ENCODE measurements at places on chromosomes 6 and 20.
A peak's percentile ranks its signal among the peaks of the same experiment; 100 is the strongest.

DNA sequence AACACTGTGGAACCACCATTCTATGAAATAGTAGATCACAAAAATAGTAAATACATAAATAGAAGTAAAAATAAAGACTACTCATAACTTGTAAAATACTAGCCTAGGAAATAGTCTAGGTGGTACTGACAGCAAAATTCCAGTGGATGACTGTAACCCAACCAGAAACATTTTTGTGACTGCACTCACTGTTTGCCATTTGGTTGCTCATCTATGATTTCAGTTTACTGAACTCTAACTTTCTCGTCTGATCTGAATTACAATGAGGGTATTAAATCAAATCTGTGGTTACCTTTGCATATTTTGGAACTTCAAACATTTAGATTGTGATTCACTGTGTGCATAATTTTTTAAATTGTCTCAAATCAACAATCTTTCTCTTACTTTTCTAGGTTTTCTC lies 151.1 kb downstream of the KHDC1L start:
- DNase-seq: no peak

- peak; percentile 18 for DNase-seq
Observed at GRCh38 chr6:57221191-57221935, 744 bp downstream of the RAB23 start.

DNA sequence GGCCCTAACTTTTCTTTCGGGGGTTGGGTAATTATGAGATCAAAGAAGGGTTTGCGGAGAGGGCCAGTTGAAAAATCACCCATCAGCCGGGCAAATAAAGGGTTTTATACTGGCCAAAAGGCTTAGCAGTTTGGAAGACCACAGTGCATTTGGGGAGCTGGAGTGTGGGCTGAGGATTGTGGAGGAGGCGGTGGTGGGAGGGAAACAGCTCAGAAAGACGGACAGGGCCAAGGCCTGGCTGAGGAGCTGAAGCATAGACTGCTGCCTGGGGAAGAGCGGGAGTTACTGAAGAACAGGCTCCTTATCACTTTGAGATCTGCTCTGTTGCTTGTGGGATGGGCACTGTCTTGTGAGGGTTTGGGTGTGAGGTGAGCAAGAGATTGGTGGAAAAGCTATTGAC lies 144.2 kb downstream of the CARMIL1 start:
- DNase-seq: no peak

GRCh38 chr6:109944448-109944847 lies 33.7 kb upstream of the GPR6 start:
- no peak for DNase-seq

GRCh38 chr6:38281126-38281525 lies 358.6 kb downstream of the BTBD9 start:
- no peak for DNase-seq

GRCh38 chr6:106792536-106793236 lies 163.3 kb downstream of the QRSL1 start:
- no peak for DNase-seq

- no peak for DNase-seq
Observed at GRCh38 chr6:133609415-133610226, 279.3 kb upstream of the TCF21 start.

DNA sequence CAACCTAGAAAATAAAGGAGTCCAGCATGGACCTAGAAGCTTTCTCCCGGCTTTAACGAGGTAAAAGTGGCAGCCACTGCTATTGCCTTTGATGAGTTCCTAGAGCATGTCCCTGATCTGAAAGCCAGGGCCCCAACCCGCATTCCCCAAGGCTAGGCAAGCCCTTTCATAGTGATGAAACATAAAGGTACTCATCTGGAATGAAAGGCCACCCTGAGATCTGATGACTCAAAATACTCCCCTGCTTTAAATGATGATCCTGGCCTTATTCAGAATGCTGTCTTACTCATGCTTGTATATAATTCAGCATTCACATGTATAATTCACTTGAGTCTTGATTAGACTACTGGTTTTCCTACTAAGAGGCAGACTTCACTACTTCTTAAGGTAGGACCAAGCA lies 21.3 kb downstream of the TTPAL start:
- no peak for DNase-seq

DNA sequence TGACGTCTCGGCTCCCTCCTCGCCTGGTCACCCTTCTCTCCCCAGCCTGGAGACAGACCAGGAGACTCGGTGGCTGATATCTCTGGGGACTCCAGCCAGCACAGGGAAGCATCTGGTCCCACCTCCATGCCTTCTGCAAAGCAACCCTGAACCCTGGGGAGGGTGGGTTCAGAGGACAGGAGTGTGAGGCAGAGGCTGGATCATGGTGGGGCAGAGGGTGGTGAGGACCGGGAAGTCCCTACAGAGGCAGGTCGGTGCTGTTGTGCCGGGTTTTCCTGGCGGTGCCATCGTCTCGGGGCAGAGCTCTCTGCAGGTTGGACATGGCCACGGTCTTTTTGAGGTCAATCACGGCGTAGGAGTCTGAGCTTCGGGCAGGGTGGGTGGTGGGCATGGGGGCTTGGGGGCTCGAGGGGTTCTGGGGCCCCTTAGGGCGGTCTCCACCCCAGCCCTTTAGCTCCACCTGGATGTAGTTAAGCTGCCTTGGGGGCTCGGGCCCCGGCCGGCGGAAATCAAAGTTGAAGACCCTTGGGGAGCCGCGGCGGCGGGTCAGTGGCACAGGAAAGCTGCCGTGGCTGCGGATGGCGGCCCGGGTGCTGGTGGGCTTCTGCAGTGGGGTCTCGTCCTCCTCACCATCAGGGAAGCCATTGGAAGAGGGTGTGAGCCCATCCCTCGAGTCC lies 9.2 kb downstream of the FRS3 start:
- DNase-seq: no peak

GRCh38 chr6:143328876-143329275 lies 121.6 kb downstream of the ADAT2 start:
- DNase-seq: no peak

DNA sequence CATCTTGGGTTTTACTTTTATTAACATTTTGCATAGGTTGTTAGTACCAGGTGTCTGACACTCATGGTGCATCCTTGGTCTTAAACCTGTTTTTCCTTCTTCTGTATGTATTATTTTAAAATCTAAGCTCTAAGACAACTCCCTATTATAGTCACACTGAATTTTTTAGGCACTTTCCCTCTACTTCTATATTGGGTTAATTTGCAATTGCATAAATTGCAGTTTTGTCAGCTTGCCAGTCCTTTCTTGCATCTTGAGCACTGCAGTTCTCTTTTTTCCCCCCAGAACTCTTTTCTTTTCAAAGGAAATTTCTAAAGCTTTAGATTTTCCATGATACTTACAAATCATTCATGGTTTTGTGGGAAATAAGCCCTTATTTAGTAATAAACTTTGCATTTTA lies 70.6 kb downstream of the ZNF292 start:
- no peak for DNase-seq

GRCh38 chr6:129608886-129609537 lies 101.0 kb downstream of the ARHGAP18 start:
- DNase-seq: no peak

DNA sequence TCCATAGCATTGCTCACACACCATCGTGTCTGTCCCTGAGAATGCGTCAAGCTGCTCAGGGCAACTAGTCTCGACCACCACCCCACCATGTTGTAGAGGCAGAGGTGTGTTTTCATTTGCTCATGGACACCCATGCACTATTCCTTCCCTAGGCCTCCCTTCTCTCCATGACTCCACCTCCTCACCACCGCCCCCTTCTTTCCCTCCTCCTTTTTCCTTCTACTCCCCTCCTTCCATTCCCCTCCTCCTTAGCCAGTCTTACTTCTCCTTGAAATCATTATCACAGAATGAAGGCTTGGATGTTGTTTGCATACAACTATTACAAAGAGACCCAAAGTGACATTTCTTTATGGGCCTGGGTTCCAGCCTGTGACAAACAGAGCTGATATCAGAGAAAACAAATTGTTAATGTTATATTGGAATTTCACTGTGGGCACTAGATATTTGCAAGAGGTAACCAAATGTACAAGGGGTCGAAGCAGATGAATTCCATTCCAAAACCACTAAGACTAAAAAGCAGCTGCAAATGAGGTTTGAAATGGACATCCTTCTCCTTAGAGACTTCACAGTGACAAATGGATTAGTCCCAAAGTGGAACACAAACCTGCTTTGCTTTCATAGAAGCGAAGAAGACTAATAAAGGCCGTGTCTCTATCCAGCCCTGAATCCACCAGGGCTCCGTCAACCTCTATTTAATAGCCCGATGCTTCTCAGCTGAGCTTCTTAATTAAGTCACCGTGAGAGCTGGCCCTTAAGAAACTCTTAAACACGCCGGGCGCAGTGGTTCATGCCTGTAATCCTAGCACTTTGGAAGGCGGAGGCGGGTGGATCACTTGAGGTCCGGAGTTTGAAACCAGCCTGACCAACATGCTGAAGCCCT lies 275.8 kb upstream of the SULF2 start:
- no peak for DNase-seq

DNA sequence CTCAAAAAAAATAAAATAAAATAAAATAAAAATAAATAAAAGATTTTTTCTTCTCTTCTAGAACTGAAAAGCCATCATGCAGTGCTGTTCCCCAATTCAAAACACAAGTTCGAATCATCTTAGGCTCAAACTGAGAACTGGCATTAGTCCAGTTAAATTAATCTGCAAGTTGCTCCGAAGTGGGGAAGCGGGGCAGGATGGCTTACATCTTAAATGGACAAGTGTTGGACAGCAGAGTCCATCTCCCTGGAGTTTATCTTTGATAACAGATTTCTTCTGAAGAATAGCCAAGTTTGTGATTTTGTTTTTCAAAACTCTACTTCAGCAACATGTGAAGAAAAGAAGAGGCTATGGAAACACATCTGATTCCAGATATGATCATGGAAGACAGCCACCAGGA lies 111.3 kb upstream of the ASF1A start:
- no peak for DNase-seq

GRCh38 chr6:145132709-145133108 lies 602.6 kb downstream of the EPM2A start:
- DNase-seq: no peak

GRCh38 chr6:15929685-15930084 lies 199.2 kb upstream of the MYLIP start:
- DNase-seq: no peak

DNA sequence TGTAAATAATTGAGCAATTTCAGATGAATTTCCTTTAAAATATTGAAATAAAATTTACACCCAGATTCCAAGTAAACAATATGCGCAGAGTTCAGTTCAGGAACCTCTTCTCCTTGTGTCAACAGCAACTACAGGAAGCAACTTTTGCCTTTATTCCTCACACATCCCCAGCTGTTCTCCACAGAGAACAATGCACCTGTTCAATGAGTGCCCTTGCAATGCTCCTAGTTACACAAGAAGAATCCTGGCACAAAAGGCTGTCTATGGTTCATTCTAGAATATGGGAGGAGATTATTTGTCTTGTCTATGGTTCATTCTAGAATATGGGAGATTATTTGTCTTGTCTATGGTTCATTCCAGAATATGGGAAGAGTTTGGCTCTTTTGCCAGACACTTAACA lies 454.9 kb downstream of the BTBD3 start:
- no peak for DNase-seq

GRCh38 chr20:24257171-24257570 lies 212.3 kb upstream of the SYNDIG1 start:
- DNase-seq: no peak

GRCh38 chr6:44263354-44264100 lies 1.8 kb downstream of the NFKBIE start:
- DNase-seq: no peak

DNA sequence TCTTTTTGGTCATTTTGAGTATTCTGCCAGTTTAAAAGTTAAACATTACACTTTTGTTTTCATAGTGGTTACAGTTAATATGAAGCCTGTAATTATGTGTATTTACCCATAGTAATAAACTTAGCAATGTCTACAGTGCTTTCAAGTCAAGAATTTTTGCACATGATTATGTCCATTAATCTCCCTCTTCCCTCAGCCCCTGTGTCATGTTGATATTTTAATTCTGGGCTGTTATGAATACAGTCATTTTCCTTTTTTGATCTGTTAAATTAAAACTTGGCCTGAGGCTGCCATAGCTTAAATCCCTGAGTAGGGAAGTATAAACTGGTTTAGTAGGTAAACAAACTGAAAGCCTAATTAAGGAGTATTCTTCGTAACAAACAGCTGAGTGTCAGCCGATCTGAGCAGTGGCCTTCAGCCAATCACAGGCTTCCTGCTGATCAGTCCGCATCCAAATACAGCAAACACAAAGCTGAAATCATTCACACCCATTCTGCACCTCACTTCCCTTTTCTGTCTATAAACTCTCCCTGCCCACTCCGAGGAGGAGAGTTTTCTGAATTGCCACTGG lies 9.5 kb upstream of the SFT2D1 start:
- DNase-seq: no peak

DNA sequence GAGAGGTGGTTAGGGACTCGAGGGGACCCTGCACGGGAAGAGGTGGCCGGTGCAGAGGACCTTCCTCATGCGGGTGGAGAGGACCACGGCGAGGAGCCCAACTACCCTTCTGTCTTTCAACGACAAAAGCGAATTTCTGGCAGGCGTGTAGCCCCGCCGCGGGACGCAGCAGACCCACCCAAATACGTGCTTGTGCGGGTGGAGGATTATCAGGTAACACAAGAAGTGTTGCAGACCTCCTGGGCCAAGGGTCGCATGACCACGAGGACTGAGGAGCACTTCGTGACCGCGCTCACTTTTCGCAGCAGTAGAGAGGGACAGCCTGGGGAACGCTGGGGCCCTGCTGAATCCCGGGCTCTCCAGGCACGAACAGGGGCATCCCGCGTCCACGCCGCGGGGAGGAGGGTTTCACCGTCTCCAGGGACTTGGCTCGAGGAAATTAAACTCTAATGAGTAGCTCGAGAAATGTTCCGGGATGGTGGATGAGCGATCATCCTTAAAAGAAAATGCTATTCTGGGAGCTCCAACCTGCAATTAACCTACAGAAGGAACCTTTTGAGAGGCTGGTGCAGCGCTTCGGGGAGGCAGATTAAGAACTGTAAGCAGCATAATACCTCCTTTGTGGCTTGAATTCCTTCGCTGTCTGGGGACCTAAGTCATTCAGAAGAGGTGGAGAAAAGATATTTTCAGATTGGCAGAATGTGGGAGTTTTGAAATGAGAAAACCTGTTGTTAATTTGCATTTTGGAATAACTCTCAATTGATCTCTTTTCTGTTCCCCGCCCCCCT lies 804 bp downstream of the C6orf141 start:
- no peak for DNase-seq

- DNase-seq: no peak
Observed at GRCh38 chr6:128168244-128168643, 267.4 kb upstream of the THEMIS start.

- DNase-seq: no peak
Observed at GRCh38 chr6:143976806-143977349, 31.2 kb downstream of the PLAGL1 start.

GRCh38 chr6:30483677-30484279 lies 5.5 kb upstream of the HLA-E start:
- no peak for DNase-seq

DNA sequence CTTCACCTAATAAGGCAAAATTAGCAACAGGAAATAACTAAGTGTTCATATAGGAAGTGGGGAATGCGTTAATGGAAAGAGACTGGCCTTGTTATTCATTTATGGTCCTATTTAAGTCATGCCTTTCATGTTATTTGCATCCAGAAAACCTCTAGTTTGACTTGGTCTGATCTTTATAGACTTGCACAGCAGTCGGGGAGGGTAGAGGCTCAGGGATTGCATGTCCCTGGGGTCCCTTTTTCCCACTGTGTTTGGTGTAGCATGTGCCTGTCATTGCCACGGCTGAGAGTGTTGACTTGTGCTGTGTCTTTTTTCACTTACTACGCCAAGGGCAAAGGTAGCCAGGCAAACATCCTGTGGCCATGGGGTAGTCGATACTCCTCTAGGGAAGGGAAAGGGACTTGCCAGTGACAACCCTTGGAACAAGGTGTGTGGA lies 105.4 kb upstream of the RIN2 start:
- no peak for DNase-seq
